Right renal cortex interstitium (tissue), 3 donors: ENCODE measurements at places on chromosomes 2 and 18. TPM values are rescaled to one million over a fixed set of nuclear protein-coding genes. Genes with fewer than 3 reads are reported as not detected.
A peak's percentile ranks its signal among the peaks of the same experiment; 100 is the strongest.

DNA sequence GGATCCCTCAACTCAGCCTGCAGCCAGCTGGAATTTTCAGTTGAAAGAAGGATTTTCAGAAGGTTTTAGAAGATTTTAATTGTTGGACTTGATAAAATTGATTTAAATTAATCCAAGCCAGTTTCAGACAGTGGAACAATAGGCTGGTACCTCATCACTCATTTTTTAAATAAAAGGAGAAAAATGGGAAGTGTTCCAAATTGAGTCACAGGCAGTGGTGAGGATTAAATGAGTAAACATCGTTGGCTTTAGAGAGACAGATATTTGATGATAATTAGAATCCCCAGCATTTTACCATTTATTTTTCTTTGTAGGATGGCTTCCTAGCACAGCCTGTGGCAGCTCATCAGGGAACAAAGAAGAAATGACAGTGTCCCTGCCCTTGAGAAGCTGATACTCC lies 7.4 kb downstream of the CXCR4 start:
- DNase-seq, result no peak

DNA sequence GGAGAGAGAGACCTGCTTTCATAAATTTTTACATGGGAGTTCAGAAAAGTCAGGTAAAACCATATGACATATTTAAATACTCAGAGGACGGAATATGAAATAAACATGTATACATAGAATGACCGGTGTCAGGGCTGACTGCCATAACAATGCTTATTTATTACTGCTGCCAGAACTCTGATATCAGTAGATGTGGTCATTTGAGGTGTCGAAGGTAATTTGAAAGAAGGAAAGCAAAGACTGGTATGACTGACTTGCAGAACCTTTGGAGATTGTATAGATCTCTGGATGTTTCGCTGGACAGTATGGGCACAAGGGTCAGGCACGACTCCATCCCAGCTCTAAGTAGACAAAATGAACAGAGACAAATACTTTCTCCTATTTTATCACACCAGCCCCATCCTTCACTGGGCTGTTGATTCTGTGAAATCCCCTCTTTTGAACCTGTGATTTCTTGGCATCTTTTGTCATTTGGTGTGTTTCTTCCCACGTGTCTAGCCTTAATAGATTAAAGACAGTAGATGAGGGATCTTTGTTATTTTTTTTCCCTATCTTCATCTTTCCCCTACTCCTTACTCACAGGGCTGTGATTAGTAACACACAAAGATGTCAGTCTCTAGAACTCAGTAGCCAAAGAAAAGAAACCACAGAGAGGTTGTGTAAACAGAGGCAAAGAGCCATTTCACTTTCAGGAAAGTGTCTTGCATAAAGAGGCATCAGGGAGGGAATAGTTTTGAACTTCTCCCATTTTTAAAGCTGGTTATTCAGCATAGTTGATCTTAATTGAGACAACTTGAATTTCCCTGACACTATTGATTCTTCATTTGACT lies 61.6 kb downstream of the ICOS start:
- DNase-seq, result no peak

ADGRF3 gene
- polyA plus RNA-seq, result 2.7 TPM

- DNase-seq, result no peak
Observed at GRCh38 chr18:77000527-77000926, 132.1 kb downstream of the MBP start.

RAB31 gene
- polyA plus RNA-seq, result 32.0 TPM

- DNase-seq, result no peak
Observed at GRCh38 chr2:20052229-20052851, 912 bp upstream of the LAPTM4A start.

DNA sequence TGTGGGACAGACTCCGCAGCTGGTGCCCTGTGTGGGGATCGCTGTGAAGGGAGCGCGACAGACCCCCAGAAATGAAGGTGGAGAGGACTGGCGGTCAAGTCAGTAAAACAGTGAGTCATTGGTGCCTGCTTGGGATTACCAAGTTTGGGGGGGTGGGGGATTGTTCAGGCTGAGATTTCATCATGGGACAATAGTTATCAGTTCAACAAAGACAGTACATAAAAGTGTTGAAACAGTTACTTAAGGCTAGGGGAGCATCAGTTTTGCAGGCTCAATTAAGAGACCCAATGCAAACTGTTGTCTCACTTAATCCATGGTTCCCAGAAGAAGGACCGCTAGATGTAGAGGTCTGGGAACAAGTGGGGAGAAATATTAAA lies 42.4 kb upstream of the PDK1 start:
- DNase-seq, result no peak

DNA sequence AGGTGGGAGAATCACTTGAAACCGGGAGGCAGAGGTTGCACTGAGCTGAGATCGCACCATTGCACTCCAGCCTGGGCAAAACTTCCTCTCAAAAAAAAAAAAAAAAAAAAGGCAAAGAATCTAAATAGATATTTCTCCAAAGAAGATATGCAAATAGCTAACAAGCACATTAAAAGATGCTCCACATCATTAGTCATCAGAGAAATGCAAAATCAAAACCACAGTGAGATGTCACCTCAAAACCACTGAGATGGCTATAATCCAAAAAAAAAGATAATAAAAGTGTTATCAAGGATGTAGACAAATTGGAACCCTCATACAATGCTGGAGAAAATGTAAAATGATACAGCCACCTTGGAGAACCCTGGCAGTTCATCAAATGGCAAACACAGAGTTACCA lies 8.4 kb downstream of the ST8SIA5 start:
- no peak for DNase-seq

DNA sequence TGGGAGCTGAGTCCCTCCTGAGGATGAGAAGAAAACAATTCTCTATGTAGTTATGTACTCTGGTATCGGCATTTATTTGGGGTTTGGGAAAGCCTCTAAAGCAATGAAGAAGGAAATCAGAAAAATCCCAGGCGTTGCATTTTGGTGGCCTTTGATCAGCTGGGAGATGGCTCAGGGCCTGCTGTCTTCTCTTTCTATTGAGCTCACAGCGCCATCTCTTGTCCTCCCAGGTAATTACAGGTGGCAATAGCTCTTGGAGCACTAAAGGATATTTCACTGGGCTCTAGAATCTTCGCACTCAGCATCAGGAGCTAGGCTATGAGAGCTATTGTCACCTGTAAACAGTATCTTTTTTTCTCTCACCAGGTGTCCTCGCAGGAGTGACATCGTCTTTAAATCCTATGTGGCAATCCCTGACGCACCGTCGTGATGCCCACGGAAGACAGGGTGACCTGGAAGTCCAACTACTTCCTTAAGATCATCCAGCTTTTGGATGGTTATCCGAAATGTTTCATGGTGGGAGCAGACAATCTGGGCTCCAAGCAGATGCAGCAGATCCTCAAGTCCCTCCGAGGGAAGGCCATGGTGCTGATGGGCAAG lies 76.1 kb upstream of the PMAIP1 start:
- DNase-seq, result peak; percentile 64

GRCh38 chr2:42249887-42250286 lies 80.7 kb downstream of the EML4 start:
- DNase-seq, result no peak

DNA sequence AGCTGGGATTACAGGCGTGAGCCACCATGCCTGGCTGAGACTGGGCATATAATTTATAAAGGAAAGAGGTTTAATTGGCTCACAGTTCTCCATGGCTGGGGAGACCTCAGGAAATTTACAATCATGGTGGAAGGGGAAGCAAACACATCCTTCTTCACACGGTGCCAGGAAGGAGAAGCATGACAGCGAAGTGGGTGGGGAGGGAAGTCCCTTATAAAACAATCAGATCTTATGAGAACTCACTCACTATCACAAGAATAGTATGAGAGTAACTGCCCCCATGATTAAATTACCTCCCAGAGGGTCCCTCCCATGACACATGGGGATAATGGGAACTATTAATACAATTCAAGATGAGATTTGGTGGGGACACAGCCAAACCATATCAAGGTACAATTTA lies 7.8 kb upstream of the LCLAT1 start:
- DNase-seq, result no peak

DNA sequence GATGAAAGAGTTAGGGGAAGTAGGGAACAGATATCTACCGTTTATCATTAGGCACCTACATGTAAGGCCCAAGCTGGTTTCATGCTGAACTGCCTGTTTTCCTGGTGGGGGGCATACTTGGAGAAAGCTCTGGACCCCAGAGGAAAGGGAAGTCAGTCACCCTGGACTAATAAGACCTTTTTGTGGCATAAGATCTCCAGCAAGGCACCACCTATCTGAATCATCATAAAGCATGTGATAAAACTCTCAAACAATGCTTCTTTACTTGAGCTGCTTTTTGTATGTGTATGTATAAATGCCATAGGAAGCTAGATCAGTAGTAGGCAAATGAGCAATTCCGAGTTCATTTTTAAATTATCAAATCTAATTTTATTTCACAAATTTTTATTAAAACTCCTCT lies 104.8 kb downstream of the TANC1 start:
- DNase-seq, result no peak

DNA sequence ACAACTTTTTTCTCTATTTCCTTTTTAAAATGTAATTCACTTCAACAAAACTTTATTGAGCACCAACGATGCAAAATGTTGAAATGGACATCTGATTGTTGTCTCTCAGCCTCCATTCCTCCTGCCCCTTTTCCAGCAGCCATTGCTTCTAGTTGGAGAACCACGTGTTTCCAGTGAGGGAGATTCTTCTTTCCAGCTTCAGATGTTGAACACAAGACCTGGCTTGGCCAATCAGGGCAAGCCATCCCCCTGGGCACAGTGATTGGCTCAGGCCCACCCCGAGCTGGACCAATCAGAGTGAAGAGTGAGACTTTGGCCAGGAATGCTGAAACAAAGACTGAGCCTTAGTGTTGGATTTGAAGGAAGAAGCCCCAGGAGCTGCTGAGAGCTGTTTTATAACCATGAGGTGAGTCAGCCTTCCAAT lies 59.0 kb downstream of the E2F6 start:
- no peak for DNase-seq

- DNase-seq, result no peak
Observed at GRCh38 chr2:74472945-74473258, 422 bp upstream of the MRPL53 start.

GRCh38 chr18:22423878-22424564 lies 6.3 kb upstream of the CTAGE1 start:
- DNase-seq, result no peak

CIB4 gene
- polyA plus RNA-seq, result 0.92 TPM

CDKL4 gene
- 0.90 TPM for polyA plus RNA-seq

GALNT14 gene
- 48.7 TPM for polyA plus RNA-seq

CREG2 gene
- 0.75 TPM for polyA plus RNA-seq

DNA sequence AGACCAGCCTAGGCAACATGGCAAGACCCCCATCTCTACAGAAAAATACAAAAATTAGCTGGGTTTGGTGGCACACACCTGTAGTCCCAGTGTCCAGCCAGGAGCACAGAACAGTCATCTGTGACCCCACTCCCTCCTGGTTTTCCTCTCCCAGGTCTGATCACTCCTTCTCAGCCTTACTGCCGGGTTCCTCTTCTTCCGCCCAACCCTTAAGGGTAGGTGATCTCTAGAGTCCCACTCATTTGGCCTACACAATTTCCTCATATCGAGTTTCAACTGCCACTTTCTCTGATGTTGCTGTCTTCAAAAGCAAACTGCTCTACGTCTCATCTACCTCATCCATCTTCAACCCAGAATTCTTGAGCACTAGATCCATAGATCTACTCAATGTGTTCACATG lies 13.4 kb upstream of the MAT2A start:
- DNase-seq, result no peak

GRCh38 chr2:42060028-42060427 lies 12.2 kb downstream of the PKDCC start:
- no peak for DNase-seq

AGAP1 gene
- 21.2 TPM for polyA plus RNA-seq

DRC1 gene
- 3.7 TPM for polyA plus RNA-seq

SP140L gene
- 8.5 TPM for polyA plus RNA-seq

RGPD3 gene
- 0.35 TPM for polyA plus RNA-seq

ABHD1 gene
- 1.4 TPM for polyA plus RNA-seq

DNA sequence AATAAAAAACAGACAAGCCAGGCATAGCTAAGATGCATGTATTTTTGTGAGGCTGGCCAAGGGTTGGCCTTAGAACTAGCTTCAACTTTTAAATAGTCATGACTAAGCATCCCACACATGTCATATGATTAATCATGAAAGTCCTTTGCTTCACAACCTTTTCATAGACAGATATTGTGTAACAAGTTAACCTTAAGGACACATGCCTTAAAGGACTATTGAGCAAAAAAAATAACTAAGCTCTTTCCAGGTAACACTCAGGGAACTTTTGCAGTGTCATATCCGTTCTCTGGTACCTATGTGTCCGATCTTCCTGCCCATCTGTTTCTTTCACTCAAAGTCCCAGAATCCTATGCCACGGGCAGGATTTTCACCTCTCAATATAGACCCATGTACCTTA lies 498.4 kb downstream of the STK39 start:
- DNase-seq, result no peak

- no peak for DNase-seq
Observed at GRCh38 chr2:220227266-220227920, 600.0 kb downstream of the SLC4A3 start.
